ENCODE measurements at places on chromosomes 5 and 9.

GRCh38 chr5:140358738-140359310, 1.2 kb upstream of the SLC4A9 start:
- DNase-seq, result no peak

GRCh38 chr5:133993185-133993936, 11.4 kb downstream of the VDAC1 start:
- no peak for DNase-seq

- no peak for DNase-seq
Observed at GRCh38 chr5:141369994-141370848, at the start of gene PCDHGB3. Gene PCDHGB3 (plus strand): TSS chr5:141370242. CDS start chr5:141370395, 153 bp downstream.

- DNase-seq, result no peak
Observed at GRCh38 chr9:125261501-125262293, at the start of gene GAPVD1. Gene GAPVD1 (plus strand): TSS chr9:125261826. CDS start chr9:125298922, 37,096 bp downstream.

GRCh38 chr5:50653946-50654345, 12.5 kb upstream of the PARP8 start:
- DNase-seq, result no peak

DNA sequence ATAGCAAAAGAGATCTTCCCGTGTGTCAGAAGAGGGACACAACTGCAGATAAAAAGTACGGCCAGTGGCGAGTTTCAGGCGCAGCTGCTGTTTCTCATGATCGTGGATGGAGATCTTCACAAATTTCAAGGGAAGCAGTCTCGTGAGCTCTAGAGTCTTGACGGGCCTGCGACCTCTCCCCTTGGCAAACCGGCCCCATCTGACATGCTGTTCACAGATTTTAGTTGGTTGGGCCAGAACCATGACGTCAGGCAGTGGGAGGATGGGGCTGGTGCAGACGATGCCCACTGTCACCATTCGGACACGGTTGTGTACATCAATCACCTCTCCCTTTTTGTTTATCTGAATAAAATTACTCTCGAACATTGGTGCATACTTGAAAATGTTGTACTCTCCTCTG, 396 bp downstream of the GARIN3 start:
- DNase-seq, result no peak

DNA sequence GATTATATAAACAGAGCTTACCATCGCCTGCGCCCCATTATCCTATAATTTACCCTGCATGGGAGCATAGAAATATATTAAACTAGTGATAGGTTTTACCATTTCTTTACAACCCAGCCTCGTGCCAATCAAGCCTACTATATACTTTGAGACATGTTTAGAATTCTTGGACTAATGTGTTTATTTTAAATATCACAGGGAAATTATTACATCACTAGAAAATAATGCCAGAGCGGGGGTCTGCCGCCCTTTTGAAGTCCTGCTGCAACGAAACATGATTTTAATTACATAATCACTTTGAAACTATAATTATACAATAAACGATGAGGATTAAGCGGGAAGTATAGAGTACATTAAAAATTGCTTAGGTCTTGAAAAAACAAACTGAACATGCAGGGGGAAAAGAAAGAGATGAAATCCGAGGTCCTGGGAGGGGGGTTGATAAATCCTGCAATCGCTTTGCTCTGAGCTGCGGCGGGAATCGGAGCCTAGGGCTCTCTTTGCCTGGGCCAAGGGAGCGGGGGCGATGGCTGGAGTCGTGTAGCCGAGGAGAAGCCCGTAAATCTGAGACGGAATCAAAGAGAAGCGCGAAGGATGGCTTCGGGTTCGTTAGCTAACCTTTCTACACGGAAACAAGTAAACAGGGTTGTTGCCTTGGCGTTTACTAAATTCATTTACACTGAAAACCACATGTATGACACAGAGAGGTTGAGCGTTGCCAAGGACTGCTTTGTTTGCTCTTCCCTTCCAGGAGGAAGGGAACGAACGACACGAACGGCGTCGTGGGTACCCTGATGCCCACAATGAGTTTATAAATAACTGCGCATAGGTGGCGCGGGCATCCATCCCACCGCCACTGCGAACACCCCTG, 127.6 kb downstream of the TMEM174 start:
- no peak for DNase-seq

- DNase-seq, result peak; percentile 29
Observed at GRCh38 chr9:124941679-124942561, 1.0 kb upstream of the GOLGA1 start.

DNA sequence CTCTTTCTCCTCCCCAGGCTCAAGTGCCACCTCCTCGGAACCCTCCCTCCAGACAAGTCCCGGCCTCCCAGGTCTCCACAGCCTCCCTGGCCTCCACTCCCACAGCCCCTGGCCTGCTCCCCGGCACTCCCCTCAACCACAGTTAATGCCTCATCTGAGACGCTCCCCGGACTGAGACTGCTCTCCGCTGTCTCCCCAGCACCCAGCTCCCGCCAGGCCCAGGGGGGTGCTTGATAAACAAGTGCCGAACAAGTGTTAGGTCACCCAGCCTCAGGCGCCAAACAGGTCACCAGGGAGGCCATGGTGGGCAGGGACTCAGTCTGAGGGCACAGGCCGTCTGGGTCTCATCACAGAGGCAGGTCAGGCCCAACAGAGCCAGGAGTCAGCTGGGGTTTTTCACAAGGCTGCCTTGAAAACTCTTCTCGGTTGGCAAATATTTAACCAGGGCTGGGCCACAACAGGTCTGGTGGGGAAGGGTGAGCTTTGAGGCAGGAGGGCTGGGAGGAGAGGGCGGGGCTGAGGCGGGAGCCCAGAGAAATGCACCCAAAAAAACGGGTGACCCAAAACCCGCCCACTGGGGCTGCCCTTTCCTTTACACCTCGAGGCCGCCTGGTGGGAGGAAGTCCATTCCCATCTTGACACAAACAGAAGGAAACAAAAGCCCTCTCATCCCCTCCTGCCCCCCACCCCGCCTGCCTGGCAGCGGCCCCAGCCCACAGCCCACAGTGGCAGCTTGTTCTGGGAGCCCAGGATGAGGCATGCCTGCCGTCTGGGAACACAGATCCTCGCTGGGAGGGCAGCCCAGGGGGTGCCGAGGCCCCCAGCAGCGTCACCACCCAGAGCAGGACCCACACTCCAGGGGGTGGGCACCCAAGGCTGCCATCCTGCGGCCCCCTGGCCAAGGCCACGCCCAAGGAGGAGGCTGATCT, 66.6 kb upstream of the STXBP1 start:
- DNase-seq, result no peak

DNA sequence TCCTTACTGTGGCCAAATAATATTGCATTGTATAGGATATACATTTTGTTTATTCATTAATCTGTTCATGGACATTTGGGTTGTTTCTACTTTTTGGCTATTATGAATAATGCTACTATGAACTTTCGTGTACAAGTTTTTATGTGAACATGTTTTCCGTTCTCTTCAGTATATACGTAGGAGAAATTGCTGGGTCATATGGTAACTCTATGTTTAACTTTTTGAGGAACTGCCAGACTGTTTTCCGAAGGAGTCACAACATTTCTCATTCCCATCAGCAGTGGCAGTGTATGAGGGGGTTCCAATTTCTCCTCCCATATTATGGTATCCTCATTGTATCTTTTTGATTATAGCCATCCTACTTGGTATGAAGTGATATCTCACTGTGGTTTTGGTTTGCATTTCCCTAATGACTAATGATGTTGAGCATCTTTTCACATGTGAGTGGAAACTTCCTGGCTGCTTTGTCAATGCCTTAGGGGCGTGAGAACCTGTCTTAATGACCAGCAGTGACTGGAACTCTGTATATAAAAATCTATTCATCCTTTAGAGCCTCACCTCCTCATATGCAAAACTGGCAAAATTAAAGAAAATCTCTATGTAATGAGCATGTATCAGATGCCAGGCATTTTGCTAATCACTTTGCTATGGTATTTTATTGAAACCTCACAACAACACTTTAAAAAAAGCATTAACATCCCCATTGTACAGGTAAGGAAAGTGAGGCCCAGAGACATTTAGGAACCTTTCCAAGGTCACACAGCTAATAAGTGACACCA, 47.8 kb upstream of the TGFBR1 start:
- no peak for DNase-seq

DNA sequence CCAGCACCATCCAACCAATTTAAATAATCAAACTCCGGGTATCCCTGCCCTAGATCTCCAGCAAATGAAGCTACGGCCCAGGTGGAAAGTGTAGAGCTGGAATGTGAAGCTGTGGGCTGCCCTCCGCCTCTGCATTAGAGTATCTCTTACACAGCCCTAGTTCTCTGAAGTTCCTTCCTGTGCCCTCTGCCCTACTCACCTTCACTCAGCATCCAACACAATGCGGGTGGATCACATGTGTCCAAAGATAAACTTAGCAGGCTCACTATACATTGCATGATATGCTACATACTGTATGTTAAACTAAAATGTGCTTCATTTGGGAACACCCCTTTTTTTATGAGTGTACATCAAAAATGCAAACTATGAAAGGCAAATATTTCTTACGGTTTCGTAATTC, 70.0 kb upstream of the RAD23B start:
- DNase-seq, result no peak

GRCh38 chr5:56160723-56161438, 72.2 kb downstream of the ANKRD55 start:
- DNase-seq, result no peak

DNA sequence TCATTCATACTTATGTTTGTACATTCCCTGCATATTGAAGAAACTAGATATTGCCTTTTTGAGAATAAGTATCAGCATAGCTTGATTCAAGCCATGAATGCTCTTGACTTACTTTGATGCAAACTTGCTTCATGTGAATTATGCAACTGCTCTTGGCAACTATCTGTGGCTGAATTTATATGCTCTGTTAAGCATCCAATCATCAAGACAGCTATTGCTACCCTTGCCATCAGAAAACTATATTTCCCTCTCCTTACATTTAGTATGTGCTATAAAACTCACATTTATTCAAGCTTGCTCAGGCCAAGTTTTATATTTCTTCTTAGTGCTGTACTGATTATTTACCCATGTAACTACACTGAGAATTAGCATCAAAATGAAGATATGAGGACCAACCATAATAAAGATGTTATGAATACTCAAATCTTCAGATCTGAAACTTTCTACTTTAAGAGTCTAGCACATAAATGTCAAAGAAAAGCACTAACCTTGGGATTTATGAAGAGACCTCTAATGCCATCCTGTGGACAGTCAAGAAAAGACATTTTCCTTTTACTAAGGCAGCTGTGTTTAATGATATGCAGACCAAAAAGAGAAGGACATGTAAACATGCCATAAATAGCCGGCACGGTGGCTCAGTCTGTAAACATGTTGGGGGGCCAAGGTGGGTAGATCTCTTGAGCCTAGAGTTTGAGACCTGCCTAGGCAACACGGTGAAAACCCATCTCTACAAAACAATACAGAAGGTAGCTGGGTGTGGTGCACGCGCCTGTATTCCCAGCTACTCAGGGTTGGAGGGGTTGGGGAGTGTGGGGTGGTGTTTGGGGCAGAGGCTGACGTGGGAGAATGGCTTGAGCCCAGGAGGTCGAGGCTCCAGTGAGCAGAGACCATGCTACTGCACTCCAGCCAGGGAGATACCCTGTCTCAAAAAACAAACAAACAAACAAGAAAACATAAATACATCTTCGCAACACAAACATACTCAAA, 267.0 kb upstream of the TYRP1 start:
- DNase-seq, result no peak

DNA sequence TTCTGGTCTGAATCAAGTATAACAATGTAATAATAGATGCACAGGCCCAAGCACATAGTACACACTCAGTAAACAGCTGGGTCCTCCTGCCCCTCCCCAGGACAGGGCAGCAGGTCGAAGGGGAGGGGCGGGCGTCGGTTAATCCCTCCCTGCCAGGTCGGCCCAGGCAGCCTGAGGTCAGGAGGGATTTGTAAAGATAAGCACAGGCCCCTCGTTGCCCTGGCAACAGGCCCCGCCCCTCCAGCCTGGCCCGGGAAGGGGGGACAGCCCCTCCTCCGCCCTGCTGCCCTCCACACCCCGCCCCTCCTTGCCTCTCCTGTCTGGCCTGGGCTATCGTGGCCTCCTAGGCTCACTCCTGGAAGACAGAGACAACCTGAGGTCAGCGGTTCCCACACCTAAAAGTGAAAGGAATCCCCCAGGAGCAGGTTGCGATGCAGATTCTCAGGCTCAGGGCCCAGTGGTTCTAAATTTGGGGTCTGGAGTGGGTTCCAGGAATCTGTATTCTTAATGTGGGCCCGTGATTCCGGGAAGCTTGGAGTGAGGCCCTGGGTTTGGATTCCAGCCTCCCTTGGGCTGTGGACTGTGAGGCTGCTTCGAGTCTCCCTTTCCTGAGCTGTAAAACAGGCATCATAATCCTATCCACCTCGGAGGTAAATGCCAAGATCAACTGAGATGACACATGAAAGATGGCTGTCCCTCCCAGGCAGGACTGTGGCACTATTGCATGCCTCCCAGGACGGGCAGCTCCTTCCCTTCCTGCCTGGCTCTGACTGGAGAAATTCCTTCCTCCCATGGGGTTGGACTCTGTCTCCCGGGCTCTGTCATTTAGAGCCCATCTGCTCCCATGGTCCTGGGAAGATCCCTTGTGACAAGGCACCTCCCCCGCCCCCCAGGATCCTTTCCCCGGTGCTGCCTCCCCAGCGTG, 4.4 kb downstream of the CRB2 start:
- no peak for DNase-seq

Data from glomerular endothelial cell (primary cell).